PC-3 (cell line): ENCODE measurements at places on chromosomes 2 and 18.
A peak's percentile ranks its signal among the peaks of the same experiment; 100 is the strongest.

DNA sequence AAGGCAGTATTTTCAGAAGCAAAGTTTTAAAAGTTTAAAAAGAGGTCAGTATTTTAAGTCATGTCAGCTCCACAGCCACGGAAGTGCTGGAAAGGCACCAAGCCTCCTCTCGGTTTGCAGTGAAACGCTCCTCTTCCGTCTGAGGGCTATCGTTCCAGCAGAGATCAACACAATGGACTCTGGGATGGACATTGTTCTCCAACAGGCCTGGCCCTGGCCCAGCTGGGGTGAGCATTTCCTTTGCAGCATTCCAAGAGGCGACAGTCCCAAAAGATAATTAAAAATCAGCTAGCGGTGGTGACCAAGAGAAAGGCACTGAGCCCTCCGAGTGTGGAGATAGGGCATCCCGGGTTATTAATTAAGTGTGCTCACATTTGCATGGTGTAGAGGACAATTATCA, 95.9 kb upstream of the LCLAT1 start:
- no peak for DNase-seq

DNA sequence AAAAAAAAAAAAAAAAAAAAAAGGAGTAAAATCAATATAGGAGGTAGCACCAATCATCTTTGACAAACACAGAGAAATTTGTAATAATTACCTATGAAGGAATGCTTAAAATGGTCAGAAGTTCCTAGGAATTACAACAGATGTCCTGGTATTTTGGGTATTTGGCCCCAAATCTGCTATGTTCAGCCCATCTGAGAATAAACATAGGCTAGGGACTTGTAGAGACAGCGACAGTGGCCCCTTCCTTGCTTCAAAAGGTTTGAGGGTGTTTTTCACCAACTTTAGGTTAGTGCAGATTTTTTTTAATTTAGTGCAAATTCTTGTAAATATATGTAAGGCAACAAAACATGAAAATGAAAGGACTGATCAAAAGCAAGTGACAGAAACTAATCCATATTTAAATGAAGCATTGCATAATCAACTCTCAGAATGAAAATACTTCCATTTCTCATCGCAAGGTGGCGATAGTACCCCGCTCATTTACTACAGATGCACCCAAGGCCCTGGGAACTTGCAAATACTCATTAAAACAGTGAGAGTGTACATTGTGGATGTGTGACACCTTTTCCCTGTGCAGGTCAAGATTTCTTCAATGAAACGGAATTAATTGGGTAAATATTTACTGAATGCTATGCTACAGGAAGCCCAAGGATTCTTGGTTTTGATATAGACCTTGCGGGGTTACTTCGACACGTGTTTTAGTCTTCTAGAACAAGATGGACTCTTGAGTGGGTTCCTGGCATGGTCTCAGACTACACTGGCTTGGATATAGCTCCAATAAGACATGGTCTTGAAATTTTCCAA, 44.6 kb downstream of the FAM124B start:
- DNase-seq, result peak; percentile 75

- no peak for DNase-seq
Observed at GRCh38 chr2:147600646-147601045, 244.2 kb upstream of the ACVR2A start.

GRCh38 chr2:95077861-95078603, 43.6 kb downstream of the MRPS5 start:
- DNase-seq, result no peak

DNA sequence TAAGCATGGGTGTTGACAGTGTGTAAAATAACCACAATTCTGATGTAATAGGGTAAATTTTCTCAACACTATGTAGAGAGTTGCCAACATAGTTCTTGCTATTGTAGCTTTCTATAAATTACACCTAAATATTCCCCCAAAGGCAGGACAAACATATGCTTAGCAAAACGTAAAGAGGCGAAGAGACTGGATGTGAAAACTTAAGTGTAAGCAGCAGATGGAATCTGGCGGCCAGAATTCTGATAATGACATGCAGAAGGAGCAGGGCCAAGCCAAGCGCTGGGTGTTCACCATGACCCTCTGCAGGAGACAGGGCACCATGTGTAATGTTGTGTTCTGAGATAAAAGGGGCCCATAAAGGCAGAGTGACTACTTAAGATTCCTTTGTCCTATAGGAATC, 105.2 kb upstream of the ZNF521 start:
- DNase-seq, result no peak

GRCh38 chr2:186891185-186891621, 42.2 kb upstream of the ZSWIM2 start:
- DNase-seq, result peak; percentile 76

GRCh38 chr2:127664065-127664894, 11.1 kb downstream of the LIMS2 start:
- no peak for DNase-seq

GRCh38 chr2:68371581-68371980, 6.5 kb downstream of the PLEK start:
- DNase-seq, result peak; percentile 12

DNA sequence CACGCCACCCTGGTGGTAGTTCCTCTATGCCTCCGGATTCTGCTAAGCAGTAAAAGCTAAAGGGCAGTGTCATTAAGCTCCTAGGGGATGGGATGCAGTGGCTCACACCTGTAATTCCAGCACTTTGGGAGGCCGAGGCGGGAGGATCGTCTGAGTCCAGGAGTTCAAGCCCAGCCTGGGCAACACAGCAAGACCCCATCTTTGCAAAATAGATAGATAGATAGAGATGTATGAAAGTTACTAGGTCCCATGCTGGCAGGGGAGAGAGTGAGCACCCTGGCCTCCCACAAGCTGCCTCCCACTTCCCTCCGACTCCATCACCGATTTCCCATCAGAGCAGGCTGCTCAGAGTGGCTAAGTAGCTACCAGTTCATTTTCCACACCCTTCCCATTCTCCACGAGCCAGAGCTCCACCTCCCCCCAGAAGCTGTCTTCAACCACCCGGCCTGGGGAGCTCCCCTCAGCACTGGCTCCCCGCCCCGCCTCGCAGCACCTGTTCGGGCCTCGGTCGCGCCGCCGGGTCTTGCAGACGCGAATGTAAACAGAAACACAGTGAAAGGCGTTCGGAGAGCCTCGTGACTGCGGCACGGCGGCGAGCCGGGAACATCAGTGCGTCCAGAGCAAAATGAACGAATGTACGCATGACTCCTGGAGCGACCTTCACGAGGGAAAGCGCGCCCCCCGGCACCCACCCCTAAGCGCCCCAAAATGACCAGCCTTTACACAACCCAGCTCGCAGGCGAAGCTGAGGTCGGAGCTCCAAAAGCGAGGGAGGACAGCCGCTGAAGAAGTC, 598 bp upstream of the CEP68 start:
- DNase-seq, result no peak

DNA sequence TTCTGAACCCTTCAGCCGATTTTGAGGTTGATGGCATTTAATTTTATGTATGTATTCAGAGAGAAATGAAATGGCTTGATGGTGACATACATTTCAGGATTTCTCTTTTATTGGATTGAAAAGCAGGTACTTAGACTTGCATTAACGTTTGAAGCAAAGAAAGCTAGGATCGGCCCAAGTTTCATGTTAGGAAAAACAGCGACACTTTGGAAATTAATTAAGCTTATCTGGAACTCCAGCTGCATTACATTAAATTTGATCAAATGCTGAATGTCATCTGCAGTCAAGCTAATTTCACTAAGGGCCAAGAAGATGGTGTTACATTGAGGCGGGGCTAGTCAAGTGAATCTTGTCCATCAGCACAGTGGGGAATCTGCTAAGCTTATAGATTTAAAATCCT, 441.8 kb downstream of the IRS1 start:
- no peak for DNase-seq

- DNase-seq, result no peak
Observed at GRCh38 chr2:143698352-143698751, 569.1 kb downstream of the ARHGAP15 start.

DNA sequence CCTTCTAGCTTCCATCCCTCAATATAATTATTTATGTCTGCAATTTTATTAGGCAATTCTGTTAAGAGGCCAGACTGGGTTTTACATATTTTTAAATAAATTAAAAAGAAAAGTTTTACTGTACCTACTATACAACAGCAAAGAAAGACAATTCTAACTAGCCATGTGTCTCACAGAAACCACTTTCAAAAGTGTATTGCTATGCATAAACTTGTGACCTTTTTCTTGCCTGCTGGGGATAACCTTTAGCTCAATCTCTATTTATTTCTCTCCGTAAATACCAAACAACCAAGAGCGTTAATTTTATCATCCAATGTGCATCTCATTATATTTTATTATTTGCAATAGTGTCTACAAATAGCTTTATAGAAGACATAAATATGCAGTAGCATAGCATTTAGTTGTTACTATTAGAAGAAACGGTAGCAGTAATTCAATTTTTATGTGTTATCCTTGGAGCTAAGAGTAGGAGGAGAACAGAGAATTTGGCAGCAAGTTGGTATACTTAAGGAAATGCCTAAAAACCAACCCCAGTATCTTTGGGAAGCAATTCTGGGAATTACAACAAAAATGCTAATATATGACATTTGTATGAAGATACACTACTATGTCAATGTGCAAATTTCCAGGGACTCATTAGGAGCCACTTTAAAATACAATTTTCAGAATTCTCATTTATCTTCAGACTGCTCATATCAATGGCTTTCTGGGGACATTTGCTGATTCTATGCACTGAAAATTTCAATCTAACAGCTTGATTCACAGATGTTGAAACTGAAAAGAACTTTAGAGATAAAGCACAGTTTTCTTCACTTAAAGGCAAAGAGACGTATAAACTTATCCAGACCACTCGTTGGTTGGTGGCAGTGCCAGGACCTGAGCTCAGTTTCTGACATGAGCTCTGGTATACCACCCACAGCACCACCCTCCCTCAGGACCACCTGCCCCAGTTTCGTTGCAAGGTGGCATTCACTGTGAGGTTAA, 23.0 kb upstream of the RTN4 start:
- no peak for DNase-seq

GRCh38 chr2:68465081-68465916, 1.8 kb downstream of the FBXO48 start:
- DNase-seq, result peak; percentile 43

DNA sequence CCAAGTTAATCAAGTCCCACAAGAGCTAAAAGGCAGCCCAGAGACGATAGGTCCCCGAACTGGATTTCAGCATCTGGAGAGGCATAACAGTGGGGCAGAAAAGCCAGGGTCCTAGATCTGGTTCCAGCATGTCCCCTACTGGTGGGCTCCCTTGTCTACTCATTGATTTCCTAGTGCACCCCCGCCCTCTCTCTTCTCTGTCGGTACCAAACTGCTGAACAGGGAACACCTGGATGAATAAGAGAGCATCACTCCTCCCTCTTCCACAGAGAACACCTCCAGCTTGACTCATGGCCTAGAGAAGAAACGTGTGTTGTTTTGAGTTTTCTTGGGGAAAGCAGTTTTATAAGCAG, 101.3 kb downstream of the FOXI3 start:
- DNase-seq, result no peak

GRCh38 chr2:100960688-100961087, 41.4 kb upstream of the RPL31 start:
- no peak for DNase-seq

DNA sequence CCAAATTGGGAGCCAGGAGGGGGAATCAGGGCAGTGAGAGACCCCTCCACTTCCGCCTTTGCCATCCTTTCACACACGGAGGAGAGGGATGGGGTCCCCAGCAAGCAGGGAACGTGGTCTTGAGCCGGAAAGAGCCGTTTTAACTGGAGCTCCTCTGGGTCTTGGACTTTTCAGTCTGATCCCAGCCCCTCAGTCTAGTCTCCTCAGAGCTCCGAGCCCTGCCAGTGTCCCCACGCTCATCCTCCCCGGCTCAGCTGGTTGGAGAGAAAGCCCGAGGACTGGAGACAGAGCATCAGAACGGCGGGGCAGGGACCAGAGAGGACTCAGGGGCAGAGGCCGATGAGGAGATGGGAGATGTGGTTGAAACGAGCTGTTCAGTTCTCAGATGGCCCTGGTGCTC, 26.1 kb upstream of the OTOF start:
- DNase-seq, result no peak

DNA sequence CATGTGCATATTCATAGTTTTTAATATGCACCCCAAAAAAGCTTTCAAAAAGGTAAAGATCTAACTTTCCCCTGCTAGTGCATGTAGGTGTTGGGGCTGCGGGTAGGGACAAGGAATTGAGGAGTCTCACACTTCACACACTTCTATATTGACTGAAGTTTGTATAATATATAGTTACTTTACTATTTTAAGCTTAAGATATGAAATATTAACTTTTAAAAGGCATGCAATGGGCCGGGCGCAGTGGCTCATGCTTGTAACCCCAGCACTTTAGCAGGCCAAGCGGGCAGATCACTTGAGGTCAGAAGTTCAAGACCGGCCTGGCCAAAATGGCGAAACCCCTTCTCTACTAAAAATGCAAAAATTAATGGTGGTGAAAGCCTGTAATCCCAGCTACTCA, 109.1 kb upstream of the SH3BP4 start:
- DNase-seq, result no peak

DNA sequence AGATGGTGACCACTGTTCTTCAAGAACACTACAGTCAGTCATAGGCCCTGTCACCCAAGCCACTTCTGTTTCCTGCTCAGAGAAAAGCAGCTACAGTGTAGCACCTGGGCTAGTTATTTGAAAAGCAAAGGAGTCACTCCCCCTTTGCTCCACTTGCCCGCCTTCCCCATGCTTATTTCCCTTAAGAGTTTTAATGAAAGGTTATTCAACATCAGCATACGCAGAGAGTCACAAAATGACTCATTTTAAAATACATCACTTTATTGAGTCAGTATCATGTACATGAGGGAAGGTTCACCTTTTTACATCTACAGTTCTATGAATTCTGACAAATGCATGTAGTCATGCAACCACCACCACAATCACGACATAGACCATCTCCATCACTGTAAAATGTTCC, 71.3 kb downstream of the TNFRSF11A start:
- DNase-seq, result peak; percentile 68
